ENCODE measurements at places on chromosomes 7 and 10.

DNA sequence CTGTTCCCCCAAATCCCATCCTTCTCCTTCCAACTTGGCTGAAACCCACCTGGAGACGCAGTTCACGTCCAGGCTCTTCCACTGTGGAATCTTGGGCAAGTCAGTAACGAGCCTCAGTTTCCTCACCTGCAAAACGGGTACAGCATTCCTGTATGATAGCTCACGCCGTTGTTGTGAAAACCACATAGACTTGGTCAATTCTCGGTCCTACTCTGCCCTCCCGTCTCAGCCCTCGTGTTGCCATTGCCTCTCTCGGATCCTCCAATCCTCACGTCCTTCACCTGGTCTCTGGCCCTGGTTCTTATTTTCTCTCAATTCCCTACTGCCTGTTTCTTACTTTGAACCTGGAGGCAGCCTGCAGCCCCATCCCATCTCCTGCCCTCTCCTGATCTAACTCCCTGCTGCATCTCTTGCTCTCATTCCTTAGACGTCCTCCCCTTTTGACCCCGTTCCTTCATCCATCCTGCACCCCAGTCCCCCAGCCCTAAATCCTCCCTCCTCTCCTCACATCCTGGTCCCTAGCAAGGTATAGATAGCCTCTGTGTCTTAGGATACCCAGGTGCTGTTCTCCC, 2.0 kb upstream of the MUC12 start:
- DNase-seq: no peak

DNA sequence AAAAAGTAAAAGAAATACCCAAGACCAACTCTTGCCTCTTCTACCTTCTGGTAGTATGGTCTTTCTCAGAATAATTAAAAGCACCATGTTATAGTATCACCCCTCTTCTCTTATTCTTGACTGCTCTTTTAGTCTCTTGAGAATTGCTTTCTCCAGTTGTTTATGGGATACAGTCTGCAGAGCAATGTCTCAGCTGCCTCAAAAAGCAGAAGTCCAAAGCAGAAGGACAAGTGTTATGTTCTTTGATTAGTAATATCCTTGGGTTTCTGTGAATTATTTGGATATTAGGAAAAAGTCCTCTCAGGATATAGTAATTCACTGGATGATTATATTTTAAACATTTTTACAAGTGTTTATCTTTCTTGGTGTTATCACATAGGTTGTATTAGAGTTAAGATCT, 7.4 kb downstream of the TAS2R41 start:
- no peak for DNase-seq

DNA sequence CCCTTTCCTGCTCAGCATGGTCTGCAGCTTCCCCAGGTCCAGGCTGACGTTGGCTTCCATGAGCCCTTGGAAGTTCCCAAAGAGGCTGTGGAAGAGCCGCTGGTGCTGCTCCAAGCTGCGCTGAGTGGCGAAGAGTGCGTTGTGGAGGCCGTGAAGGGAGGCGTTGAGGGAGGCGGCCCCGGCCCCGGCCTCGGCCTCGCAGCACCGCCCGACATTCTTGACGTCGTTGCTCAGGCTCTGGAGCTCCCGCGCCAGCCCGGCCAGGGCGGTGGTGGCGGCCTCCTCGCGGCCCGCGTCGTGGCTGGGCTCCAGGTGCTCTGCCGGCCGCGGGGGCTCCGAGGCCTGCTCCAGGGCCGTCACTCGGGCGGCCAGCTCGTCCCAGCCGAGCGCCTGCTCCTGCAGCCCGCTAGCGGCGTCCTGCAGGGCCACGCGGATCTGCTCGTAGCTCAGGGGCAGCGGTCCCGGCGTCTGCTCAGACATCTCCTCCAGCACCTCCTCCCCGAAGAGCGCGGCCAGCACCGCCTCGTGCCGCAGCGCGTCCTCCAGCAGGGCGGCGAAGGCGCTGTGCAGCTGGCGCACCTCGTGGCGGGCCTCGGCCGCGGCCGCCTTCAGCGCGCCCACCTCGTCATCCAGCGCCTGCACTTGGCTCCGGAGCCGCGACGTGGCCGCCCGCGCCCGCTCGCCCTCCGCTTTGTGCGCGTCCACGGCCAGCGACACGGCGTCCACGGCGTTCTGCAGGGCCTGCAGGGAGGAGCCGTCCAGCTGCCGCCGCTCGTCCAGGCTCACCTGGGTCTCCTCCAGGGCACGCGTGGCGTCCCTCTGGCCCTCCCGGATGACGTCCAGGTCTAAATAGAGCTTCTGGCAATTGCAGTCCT, 14.7 kb downstream of the MMRN2 start:
- DNase-seq: no peak

GRCh38 chr10:129892548-129893052, 71.5 kb downstream of the EBF3 start:
- no peak for DNase-seq

DNA sequence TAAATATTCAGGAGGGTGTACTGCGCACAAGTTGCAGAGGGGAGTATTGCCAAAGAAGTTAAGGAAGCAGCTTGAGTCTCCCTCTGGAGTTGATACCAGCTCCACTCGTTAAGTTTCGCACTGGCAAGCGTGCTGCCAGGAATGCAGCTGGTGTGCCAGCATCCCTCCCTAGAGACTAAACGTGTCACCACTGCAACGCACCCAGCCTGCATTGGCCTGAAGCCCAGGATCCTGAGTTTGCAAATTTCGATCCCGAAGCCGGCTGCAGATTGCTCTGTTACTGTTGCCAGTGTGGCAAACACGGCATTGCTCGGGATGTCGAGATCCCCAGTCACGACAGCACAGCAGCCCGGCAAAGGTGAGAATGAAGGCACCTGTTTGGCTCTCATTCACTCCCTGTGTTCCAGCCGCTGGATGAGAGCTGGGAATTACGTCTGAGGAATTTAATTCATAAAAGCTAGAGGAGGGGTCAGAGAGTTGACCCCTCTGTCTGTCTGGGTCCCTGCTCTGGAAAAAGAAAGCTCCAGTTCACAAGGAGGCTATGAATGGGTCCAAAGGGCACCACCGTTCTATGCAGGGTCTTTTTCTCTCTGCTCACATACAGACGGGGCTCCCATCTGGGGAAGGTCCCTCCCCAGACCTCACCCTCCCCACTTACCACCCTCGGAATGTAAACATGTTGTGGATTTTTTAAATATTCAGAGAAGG, 61.0 kb downstream of the NRP1 start:
- DNase-seq: no peak

GRCh38 chr7:154578336-154578735, 424.6 kb downstream of the PAXIP1 start:
- DNase-seq: no peak

DNA sequence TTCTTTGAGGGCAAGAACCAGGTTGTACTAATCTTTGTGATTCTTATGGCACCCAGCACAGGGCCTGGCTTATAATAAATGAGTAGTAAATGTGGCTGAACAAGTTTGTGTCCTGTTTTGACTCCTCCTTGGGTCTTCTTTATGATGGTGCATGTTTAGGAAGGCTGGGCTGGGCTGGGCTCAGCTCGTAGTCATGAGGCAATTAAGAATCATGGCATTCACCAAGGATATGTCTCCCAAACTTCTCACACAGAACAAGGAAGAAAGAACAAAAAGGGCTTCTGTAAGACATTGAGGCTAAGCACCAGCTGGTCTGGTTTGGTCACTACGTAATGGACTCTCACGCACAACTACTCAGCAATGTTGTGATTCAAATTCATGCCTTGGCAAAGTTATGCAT, 30.5 kb upstream of the YAE1 start:
- no peak for DNase-seq

GRCh38 chr7:154984601-154985188, 18.2 kb downstream of the PAXIP1 start:
- no peak for DNase-seq

- no peak for DNase-seq
Measured at GRCh38 chr10:71622616-71623015, 97.0 kb downstream of the C10orf105 start.

DNA sequence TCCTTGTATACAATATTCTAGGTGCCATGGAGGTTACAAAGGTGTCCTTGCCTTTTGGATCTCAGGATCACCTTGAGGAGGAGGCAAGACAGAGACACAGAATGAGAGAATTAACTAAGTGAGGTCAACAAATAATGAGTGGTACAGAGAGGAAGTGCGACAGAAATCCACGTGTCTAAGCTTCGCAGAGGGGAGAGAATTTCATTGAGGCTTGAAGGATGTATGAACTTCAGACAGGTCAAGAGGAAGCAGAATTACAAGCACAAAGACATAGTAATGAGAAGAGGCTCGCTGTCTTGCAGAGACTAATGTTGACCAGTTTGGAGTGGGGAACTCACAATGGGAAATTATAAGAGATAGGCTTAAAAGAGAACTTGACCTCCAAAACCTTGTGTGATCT, 308.7 kb downstream of the FRMD4A start:
- no peak for DNase-seq

DNA sequence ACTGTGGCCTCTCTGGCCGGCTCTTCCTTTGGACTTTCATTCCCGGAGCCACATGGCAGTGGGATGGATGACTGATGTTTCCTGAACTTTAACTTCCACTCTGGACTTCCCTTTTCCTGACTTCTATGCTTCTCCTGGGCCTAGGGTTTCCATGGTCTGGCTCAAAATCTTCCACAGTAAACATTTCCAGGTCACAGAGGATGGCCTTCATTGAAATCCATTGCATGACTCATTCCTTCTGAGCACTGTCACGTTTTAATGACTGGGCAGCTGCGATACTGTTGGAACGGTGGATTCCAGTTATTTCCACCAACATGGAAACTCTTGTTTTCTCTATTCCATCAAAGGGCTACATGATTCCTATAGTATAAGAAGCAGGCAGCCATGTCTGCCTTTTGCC, 24.4 kb upstream of the ZNF273 start:
- DNase-seq: no peak

DNA sequence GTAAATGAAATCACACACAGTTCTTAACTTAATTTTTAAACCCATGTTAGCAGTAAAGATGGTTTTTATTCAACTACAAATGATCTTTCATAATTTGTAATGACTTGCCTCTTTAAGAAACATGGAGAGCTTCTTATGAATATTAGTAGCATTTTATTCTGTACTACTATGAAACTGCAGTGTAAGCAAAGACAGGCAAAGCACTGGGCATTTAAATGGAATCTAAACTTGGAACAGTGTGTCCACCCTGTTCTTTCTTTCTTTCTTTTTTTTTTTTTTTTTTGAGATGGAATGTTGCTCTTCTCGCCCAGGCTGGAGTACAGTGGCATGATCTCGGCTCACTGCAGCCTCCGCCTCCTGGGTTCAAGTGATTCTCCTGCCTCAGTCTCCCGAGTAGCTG, 740.4 kb upstream of the IGFBP3 start:
- DNase-seq: no peak

DNA sequence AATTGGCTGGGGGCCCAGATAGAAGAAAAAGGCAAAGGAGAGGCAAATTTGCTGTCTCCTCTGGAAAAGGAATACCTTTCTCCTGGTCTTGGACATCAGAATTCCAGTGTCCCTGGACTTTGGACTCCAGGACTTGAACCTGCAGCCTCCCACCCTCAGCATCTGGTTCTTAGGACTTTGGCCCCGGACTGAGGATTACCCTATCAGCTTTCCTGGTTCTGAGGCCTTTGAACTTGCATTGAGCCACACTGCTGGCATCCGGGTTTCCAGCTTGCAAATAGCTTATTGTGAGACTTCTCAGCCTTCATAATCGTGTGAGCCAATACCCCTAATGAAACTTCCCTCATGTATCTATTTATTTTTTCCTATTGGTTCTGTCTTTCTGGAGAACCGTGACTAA, 68.3 kb downstream of the DNAH11 start:
- no peak for DNase-seq

GRCh38 chr7:24370541-24370940, 86.6 kb downstream of the NPY start:
- DNase-seq: no peak

GRCh38 chr7:46927131-46927810, 654.6 kb downstream of the TNS3 start:
- DNase-seq: no peak

DNA sequence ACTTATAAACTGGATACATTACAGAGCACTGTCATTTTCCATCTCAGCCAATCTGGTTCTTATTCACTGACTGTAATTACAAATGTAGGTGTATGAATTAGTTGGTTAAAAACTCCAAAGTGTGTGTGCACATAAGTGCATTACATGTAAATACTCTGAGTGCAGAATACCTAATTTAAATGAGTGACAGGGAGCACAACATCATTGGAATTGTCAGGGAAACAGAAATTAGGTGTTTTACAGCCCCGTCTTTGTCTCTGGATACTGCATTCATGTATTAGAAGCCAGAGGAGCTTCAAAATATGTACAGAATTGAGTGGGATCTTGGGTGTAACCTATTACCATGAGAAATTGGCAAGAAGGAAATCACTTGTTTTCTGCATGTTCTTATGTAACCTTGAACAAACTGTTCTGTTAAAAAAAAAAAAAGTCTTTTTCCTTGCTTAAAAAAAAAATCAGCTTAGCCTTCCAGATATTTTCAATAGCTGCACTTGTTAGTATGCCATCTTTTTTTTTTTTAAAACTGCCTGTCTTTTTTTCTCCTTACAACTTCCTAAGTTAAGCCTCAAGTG, 31.1 kb downstream of the CELF2 start:
- no peak for DNase-seq

- DNase-seq: no peak
Measured at GRCh38 chr10:102505462-102506115, 1.8 kb downstream of the SUFU start.

DNA sequence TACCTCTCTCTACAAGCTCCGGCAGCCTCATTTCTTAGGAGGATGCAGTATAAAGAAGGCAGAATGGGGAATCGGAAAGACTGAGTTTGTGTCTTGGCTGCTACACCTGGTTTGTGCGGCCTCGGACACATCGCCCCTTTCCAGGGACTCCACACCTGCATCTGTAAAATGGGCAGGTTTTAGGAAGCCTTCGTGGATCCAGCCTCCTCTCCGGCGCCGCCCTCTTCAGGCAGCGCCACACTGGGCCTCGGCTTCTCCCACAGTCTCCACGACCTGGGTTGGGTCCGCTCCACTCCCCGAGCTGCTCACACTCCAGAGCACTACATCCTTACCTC, 341 bp downstream of the GOT1 start:
- DNase-seq: no peak

DNA sequence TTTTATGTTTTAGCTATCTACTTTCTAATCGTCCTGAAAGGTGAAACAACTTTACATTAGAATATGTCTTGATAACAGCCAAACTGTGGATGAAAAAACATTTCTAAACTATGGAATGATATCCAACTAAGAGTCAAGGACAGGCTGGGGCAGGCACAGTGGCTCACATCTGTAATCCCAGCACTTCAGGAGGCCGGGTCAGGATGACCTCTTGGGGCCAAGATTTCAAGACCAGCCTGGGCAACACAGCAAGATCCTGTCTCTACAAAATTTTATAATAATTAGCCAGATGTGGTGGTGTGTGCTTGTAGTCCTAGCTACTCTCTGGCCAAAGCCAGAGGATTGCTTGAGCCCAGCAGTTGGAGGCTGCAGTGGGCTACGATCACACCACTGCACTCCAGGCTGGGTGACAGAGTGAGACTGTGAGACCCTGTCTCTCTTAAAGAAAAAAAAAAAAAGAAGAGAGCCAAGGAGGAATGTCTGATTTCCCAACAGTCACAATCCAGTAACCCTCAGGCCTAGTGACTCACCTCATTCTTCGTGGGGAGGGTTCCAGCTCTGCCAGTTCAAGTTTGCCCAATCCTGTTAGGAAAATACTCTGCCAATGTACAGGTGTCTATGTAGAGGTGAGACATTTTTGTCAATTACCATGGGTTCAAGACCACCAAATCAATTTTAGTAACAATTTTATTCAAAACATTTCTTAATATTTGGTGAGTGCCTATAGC, 14.6 kb upstream of the FZD1 start:
- no peak for DNase-seq

Measured in memory B cell (primary cell).